Activated B cell treated with CpG ODN at 0.5 μM for 24 hours (primary cell): ENCODE measurements at places on chromosomes 16 and 17.

- DNase-seq: no peak
Observed at GRCh38 chr16:57728336-57729181, 7.0 kb upstream of the KATNB1 start.

- no peak for DNase-seq
Observed at GRCh38 chr16:23679986-23680336, 1.3 kb downstream of the PLK1 start.

DNA sequence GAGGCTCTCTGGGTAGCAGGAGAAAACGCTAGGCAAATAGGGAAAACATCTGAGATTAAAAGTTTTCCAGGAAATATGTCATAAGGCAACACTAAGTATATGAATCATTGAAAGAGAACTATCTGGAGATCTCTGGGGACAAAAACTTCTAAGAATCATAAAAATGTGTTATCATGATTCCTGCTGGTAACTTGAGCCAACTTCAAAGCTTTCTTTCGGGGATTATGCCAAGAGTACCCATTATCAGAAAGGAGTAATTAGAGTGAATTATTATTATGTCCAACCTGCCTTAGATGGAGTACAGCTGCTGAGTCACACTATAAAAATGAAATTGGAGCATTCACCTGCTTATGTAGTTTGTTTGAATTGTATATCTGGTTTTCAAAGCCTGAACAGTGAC lies 488.5 kb upstream of the SOX9 start:
- no peak for DNase-seq

DNA sequence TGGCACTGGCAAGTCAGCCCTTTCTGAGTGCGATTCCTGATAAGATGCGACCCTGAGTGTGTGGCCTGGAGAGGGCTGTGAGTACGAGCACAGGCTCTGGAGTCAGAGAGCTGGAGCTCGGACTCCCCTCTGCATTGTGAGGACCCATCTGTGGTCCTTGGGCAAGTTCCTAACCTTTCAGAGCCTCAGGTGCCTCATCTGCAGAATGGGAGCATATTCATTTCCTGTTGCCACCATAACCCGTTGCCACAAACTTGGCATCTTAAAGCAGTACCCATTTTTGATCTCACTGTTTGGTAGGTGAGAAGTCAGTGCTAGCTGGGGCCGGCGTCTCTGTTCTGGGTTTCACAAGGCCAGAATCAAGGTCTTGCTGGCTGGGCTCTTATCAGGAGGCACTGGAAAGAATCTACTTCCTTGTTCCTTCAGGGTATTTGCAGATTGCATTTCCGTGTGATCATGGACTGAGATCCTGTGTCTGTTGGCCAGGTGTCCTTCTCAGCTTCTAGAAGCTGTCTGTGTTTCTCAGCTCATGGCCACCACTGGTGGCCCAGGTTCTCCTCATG lies 20.2 kb downstream of the KNOP1 start:
- DNase-seq: no peak

DNA sequence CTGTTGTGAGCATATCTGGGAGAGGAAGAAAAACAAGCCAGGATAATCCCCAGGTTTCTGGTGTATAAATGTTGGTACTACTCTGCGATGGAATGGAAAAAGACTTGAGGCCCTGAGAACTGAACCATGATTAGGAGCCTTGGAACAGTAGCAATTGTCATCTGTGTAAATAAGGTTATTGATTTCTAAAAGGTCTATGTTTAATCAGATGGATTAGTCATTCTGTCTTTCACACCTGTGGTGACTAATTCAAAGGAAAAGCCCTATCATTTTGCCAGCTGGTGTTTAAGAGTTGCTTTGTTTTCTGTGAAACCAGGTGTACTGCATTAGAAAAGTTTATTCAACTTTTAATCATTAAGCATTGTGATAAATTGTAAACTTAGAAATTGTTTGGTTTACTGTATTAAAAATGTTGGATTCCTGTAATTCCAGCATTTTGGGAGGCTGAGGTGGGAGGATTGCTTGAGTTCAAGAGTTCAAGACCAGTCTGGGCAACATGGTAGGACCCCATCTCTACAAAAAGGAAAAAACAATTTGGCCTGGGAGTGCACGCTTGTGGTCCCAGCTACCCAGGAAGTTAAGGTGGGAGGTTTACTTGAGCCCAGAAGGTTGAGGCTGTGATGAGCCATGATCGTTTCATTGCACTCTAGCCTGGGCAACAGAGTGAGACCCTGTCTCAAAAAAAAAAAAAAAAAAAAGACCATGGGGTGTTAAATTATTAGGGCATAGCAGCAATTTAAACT lies 29.0 kb upstream of the KPNB1 start:
- no peak for DNase-seq

- no peak for DNase-seq
Observed at GRCh38 chr16:57627184-57627871, 1.1 kb upstream of the ADGRG1 start.

DNA sequence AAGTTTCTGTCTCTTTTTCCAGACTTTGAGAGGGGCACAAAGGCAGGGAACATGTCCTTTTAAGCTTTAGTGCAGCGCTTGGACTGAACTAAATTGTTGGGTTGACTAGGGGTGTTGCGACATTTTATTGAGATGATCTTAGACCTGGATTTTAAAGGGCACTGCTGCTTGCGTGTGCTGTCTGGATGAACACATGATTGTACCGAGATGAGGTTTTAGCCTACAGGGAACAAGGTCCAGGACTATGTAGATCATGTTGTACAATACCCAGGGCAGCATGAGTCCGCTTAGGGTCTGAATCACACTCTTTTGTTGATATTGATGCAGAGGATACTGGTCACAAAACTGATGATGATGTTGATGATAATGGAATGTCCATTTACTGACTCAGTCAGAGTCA lies 5.2 kb upstream of the RGS9 start:
- no peak for DNase-seq

DNA sequence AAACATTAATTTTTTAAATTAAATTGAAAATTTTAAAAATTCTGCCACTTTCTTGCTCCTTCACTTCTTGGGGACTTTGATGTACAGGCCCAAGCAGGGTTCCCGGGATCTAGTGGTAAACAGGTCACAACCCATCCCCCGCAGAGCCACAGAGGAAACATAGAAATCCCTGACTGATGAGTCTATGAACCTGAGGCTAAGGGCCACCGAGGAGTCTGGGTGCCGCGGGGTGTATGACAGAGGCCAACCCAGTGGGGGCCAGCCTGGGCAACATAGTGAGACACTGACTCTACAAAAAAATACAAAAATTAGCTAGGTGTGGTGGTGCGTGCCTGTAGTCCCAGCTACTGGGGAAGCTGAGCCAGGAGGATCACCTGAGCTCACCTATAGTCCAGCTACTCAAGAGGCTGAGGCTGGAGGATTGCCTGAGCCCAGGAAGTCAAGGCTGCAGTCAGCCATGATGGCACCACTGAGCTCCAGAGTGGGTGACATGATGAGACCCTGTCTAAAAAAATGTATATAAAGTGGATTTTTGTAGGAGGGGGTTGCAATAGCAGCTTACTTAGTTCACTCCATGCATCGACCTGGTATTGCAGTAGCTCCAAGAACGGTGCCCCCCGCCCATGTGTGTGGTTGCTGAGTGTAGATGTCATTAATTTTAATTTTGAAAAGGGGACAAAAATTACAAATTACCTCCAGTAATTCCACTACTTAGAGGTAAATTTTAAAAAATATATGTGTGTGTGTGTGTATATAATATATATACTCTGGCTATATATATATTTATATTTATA lies 9.2 kb upstream of the FLYWCH1 start:
- DNase-seq: no peak

DNA sequence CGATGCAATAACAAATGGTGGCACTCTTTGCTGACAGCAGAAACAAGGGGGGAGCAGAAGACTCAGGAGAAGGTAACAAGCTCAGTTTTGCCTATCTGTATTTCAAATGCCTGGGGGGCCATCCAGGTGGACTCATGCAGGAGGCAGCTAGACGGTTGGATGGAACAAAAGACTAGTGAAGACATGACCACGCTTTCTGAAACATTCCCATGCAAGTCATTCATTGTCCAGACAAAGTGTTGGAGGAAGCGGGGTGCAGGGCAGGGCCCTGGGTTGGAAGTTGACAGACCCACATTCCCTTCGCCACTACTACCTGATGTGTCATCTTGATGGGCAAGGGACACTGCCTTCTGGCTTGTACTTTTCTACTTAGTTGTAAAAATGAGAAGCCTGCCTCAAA lies 29.8 kb upstream of the CRYBA1 start:
- DNase-seq: no peak

- DNase-seq: no peak
Observed at GRCh38 chr17:5846001-5846400, 224.2 kb upstream of the WSCD1 start.

DNA sequence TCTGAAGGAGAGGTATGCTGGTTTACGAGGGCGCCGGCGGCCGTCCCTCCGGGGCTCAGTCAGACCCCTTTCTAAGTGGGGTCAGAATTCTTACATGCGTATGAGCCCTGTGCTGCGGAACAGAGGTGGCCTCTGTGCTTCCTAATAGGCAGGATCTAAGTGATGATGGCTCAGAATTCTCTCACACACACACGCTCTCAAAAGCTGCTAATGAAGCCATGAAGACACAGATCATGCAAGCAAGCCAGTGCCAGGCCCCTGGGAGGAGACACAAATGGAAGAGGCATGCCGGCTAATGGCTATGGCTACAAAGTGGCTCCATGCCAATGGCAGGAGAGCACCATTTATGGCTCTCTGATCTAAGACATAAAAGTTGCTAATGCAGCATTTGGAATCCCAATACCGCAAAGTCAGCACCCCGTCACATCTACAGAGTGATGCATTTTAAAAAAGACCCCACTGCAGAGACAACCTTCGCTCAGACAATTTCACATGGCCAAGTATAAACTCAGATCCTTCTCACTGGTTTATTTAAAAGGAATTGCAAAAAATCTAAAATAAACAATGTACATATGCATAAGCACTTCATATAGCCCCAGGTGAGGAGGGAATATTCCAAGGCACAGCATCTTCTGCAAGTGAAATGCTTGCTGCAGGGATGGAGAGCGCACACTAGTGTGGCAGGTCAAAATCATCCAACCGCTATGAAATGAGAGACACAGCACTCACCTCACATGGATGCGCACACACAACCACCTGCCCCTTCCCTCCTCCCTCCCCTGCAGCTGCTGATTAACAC lies 24.5 kb downstream of the NPLOC4 start:
- no peak for DNase-seq

DNA sequence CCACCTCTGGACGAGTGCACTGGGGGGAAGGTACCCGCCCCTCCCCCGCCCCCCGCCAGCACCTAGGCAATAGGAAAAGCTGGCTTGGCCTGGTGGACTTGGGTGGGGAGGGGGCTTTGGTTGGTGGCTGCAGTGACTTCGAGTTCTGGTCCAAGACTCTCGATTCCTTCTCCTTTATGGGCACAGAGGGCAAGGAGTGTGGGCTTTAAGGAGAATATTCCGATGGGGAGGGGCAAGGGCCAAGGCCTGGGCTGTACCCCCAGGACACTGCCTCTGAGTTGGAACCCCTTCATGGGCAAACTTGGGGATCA lies 409 bp downstream of the ACSF2 start:
- DNase-seq: no peak

- no peak for DNase-seq
Observed at GRCh38 chr16:7372095-7372494, 39.5 kb downstream of the RBFOX1 start.

DNA sequence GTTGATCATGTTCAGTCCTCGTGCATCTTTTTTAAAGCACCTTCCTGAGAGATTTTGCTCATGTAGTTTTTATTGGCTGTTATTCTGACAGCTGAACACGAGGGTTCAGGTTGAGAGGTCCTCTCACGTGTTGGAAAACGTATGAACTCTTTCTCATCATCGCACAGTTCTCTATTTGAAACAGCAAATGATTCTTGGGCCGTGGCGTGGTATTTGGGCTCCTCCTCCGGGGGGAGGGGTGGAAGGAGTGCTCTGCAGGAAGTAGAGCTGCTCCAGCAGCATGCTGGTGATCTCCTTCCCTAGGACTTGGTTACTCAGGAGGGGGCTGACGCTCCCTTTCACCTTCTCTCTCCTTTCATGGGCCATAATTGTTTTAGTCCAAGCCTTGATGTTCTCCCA lies 70.4 kb downstream of the KSR1 start:
- DNase-seq: no peak

DNA sequence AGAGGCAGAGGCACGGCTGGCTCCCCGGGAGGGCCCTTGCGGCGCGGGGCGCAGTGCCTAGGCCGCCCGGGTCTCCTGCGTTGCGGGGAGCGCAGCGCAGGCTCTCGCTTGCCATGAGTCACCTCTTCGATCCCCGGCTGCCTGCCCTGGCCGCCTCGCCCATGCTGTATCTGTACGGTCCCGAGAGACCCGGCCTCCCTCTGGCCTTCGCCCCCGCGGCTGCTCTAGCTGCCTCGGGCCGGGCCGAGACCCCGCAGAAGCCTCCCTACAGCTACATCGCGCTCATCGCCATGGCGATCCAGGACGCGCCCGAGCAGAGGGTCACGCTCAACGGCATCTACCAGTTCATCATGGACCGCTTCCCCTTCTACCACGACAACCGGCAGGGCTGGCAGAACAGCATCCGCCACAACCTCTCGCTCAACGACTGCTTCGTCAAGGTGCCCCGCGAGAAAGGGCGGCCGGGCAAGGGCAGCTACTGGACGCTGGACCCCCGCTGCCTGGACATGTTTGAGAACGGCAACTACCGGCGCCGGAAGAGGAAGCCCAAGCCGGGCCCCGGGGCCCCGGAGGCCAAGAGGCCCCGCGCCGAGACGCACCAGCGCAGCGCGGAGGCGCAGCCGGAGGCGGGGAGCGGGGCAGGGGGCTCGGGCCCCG lies 390 bp downstream of the FOXL1 start:
- DNase-seq: no peak

DNA sequence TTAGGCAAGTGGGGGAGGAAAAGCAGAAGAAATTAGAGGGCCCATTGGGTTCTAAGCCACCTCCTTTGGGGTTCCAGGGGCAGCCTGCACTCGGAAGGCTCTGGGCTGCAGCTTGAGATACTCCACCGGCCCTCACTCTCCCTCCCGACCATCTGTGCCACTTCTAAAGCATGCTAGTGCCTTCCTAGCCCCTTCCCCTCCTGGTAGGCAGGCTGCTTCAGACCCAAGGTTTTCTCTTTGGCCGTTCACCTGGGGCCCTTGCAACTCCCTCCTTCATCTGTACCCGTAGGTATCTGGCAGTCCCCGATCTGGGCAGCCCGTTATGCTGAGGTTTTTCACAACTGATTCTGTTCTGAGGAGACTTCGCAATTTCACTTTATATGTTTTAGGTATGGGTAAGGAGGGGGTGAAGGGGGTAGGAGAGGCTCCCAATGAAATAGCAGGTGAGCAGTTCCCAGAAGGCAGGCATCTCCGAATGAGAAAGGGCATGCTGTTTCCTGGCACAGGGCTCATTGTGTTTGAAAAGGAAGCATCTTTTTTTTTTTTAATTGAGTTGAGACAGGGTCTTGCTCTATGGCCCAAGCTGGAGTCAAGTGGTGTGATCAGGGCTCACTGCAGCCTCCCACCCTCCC lies 98.7 kb downstream of the RAB11FIP4 start:
- no peak for DNase-seq
